CD4-positive, alpha-beta T cell treated with Interleukin-4 for 1 hour (primary cell): ENCODE measurements at places on chromosomes 3 and 15.

- no peak for DNase-seq
These were observed 16.2 kb downstream of the MBNL1 start for GRCh38 chr3:152284906-152285305.

- DNase-seq, result no peak
These were observed 64.2 kb upstream of the ITGA11 start for GRCh38 chr15:68495981-68496705.

- DNase-seq, result no peak
These were observed 86.8 kb downstream of the TMCO5A start for GRCh38 chr15:38021259-38021658.

- DNase-seq, result no peak
These were observed 219.3 kb upstream of the KBTBD8 start for GRCh38 chr3:66778777-66779176.

GRCh38 chr3:109678600-109678999 lies 341.3 kb upstream of the DPPA4 start:
- no peak for DNase-seq

GRCh38 chr3:66478960-66479359 lies 21.9 kb downstream of the LRIG1 start:
- DNase-seq, result no peak

DNA sequence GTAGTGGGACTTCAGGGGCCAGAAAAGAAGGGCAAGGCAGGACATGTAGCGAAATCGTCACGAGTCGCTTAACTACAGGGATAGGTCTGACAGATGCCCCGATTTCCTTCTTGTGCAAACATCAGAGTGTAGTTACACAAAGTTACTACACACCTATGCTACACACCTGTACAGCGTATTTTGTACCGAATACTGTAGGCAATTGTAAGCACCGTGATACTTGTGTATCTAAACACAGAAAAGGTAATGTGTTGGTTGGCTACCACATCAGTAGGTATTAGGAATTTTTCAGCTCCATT lies 515 bp upstream of the MTHFS start:
- DNase-seq, result no peak

- DNase-seq, result no peak
These were observed 409.2 kb upstream of the RARB start for GRCh38 chr3:25018909-25019308.

DNA sequence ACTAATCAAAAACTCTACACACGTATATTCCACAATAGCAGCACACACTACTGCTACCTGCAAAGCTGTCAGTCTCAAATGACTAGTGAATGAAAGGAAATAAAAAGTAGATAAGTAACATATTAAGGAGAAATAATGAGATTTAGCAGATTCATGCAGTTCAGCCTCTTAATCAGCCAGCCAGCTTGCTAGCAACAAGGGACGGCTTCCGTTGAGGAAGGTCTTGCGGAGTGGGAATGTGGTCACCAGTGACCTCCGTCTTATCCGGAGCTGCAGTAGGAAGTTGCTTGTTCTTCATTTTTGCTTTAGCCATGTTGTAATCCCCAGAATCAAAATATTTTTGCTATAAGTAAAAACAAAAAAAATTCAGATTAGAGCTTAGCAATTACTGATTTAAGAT lies 17.1 kb downstream of the ARPP19 start:
- peak; percentile 47 for DNase-seq

- DNase-seq, result no peak
These were observed 60.1 kb downstream of the IGSF11 start for GRCh38 chr3:118974356-118975097.

GRCh38 chr3:56889131-56889530 lies 87.4 kb upstream of the ARHGEF3 start:
- no peak for DNase-seq

GRCh38 chr3:89411201-89411600 lies 303.8 kb downstream of the EPHA3 start:
- DNase-seq, result no peak

- DNase-seq, result no peak
These were observed 255.7 kb downstream of the CNTN6 start for GRCh38 chr3:1348547-1348946.

- DNase-seq, result no peak
These were observed 287.3 kb upstream of the UBE2E1 start for GRCh38 chr3:23518441-23518840.

DNA sequence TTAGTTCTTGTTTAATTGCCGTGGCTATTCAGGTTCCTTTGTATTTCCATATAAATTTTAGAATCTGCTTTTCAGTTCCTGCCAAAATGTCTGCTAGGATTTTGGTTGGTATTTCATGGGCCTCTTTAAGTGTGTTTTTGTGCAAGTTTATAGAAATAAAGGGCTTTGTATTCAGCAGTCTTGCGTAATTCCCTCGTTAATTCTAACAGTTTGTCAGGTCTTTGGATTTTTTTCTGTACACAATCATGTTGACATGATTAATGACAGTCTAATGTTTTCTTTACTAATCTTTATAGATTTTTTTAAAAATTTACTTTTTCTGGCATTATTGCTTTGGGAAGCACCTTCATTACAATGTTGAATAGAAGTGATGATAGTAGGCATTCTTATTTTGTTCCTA lies 120.9 kb downstream of the NEK11 start:
- no peak for DNase-seq

DNA sequence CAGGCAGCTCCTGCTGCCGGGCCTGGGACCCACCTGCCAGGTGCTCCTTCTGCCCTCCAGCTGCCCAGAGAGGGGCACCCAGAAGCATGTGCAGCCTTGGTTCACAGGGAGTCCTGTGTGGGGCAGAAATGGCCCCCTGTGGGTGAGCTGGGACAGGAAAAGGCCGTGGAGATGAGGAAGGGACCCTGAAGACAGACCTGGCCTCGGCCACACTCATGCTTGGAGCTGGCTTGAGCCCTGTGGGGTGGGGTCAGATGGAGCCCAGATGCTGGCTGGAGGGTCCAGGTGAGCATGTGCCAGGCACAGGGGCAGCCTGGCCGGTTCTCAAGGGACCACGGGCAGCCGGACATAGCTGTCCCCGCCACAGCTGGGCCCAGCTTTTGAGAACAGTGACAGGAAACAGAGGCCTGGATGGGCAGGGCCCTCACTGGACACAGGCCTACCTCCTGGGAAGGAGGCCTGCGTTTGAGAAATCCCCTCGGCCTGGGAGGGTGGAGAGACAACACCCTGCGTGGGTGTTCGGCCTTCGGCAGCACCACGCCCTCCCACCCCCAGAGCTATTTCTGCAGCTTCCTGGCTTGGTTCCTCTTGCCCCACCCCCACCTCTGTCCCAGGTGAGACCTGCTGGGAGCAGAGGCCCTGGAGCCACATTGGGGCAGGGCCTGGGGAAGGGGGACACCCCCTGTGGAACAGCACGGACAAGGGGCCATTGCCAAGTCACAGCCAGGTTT lies 132.6 kb upstream of the MEF2A start:
- peak; percentile 7 for DNase-seq

- peak; percentile 47 for DNase-seq
These were observed 48.7 kb downstream of the BSN start for GRCh38 chr3:49602877-49603411.

- no peak for DNase-seq
These were observed 45.6 kb upstream of the PAQR5 start for GRCh38 chr15:69253156-69253555.

GRCh38 chr3:72618739-72619138 lies 229.5 kb downstream of the SHQ1 start:
- no peak for DNase-seq

DNA sequence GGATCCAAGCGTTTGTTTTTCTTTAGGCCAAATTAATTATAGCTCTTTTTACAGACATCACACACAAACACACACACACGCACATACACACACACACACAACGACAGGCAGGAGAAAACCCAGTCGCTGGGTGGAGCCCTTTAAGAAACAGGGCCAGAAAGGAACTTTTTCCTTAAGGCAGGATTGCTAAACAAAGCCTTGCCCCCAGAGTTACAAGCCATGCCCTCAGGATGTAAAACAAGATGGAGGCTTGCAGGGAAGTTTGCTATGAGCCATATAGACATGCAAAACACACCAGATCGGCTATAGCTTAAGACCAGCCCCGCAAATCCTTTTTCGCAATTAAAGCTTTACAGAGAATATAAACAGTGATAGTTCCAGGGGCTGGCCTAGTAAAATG lies 16.3 kb upstream of the IQCF2 start:
- DNase-seq, result no peak

DNA sequence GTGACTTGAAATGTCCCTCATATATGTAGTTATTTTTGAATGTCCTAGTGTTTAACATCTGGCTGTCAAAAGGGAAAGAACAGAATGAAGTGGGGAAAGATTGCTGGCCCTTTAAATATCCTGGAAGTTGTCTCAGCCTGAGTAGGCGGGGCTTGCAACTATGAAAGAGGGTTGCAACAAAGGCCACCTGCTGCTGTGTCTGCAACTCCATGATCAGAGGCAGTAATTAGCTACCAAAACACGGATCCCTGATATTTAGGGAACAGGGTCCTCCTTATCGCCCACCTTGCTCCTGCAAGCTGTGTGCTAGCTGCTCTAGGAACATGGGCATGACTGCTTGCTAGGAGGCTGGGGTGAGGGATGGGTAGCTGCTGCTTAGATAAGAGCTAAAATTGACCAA lies 100.2 kb upstream of the CFAP20DC start:
- DNase-seq, result no peak

DNA sequence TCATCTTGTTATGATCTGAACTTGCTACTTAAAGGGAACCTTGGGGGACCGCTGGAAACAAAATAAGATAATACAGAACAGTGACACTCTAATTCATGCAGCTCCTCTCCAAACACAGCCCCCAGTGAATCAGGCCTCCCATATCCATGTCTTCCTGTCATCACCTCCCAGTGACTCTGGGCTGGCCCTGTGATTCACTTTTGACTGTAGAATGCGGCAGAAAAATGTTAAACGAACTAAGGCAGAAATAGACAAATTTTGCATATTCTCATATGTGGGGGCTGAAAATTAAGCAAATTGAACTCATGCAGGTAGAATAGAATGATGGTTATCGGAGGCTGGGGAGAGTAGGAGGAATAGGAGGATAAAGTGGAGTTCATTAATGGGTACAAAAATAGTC lies 20.2 kb upstream of the GADL1 start:
- DNase-seq, result no peak

DNA sequence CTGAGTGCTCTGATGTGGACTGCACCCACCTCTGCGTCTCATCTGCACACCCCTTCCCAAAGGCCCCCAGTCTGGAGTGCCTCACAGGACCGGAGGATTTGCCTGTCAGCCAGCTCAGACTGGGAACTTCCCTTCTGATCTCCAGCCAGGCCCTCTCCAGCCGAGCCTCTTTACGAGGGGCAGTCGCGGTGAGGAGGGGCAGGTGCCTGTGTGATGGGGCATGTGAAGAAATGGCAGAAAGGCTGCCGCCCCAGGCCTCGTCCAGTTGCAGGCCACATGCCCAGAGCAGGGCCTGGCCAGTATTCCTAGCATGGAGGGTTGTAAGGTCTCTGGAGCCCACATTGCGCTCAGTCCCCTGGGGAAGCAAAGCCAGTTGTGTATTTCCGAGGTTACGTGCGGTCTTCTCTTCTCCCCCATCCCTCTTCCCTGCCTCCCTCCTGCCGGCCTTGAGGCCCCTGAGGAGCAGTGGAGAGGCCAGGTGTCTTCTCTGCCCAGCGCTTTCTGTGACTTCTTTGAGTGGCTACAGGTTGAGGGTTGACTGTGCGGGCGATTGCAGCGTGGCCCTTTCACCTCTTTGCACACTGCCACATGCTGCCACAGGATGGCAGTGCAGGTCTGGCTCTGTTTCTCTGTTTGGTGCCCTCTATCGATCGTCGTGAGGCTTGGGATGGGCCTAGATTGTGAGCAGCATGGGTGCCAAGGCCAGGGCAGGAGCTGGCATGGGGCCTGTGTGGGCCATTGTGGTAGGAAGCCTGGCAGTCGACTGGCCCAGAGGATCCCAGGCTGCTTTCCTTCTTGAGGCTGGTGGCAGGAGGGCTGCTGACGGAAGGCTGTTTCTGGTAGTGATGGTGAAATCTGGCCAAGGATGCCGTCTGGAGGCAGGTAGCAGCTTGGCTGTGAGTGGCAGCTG lies 5.3 kb downstream of the CLK3 start:
- peak; percentile 79 for DNase-seq

DNA sequence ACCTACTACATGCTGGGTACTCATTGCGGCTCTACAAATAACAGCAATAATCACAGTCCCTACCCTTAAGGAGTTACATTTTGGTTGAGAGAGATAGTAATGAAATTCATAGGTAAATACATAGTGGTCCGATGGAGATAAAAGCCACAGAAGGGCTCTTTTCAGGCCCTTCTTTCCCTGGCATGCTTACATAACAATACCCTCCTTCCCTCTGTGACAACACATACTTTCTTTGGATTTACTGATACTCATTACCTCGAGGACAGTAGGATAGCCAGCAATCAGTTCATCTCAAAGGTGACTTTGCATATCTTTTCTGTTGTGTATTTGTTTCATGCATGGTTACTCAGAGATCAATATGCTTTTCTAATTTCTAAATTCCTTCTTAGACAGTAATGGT lies 54.5 kb downstream of the HSPBAP1 start:
- no peak for DNase-seq

DNA sequence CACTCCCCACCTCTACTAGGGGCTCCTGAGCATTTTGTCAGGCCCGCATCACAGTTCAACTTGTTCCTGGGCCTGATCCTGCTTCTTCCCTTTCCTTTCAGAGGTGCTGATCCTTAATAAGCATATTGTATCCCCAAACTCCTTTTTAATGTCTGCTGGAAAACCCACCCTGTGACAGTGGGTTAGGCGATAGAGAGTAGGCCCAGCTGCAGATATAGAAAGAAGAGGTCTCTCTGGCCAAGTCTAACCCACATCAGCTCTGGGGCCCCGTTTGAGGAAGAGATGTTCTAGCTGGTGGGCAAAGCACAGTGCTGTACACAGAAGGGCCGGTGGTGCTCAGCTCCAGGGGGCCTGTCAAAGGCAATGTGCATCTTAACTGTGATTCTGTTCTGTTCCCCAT lies 34.3 kb upstream of the ST6GAL1 start:
- DNase-seq, result no peak

- no peak for DNase-seq
These were observed 11.0 kb downstream of the NDUFB5 start for GRCh38 chr3:179615458-179616173.

DNA sequence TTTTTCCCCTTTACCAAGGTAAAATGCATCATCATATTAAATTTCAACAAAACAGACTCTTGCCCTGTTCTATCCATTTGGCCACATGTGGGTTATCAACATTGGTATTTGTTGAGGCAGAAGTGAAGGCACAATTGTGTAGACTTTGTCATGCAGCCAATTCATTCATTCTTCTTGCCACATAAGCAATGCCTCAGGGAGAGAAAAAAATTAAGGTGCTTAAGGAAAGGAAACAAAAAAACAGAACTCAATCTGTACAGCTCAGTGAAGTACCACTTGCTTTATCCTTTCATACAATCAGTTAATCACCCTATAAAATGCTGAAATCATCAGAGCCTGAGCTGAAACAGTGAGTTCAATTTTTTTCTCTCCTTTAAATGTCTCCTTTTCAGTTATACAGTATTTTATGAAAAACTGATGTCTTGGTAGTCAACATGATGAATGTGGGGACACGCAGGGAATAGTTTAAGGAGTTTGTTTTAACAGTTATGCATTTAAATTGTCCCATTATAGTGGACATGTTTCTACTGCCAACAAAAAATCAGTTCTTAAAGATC lies 588.9 kb downstream of the MFSD1 start:
- no peak for DNase-seq
